ENCODE measurements at places on chromosomes 5 and 9. TPM values are rescaled to one million over a fixed set of nuclear protein-coding genes. Genes with fewer than 3 reads are reported as not detected.

- DNase-seq, result no peak
Measured at GRCh38 chr5:32143617-32144377, 30.3 kb downstream of the GOLPH3 start.

- no peak for DNase-seq
Measured at GRCh38 chr5:9429691-9430215, 116.1 kb downstream of the SEMA5A start.

GRCh38 chr5:133818869-133819600 is 149.4 kb downstream of the C5orf15 start:
- DNase-seq, result peak; percentile 57

GRCh38 chr5:60036192-60036938 is 142.8 kb upstream of the PDE4D start:
- no peak for DNase-seq

DNA sequence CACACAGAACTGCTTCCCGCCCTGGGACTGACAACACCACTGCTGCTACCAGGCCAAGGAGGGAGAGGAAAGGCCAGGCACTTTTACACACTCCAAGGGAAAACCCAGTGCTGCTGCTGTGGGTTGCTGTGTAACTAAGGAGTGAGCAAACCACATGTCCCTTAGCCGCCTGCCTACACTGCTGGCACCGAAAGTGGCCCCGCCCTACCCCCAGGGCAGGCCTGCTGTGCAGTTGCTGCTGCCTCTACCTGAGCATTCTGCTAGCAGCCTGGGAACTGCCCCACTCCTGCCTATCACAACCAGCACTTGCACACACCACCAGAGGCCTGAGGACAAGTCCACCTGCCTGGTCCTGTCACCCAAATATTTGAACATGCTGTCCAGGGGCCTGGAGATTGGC is 740.9 kb downstream of the DTWD2 start:
- no peak for DNase-seq

GRCh38 chr5:174550026-174550425 is 174.4 kb upstream of the MSX2 start:
- DNase-seq, result no peak

- no peak for DNase-seq
Measured at GRCh38 chr5:155872629-155873220, 454.2 kb upstream of the SGCD start.

DNA sequence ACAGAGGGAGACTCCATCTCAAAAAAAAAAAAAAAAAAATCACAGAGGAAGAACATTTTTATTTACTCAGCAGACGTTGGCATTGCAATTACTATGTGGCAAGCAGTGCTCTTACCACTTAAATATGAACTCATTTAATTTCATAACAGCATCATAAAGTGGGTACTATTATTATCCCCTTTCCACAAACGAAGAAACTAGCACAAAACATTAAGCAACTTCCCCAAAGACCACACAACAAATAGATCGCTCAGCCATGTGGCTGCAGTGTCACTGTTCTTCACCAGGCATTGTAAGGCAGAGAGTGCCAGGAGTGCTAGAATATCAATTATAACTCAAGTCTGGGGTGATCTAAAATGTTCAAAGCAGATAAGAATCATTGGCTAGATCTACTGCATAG is 69.8 kb upstream of the PLPP6 start:
- no peak for DNase-seq

DNA sequence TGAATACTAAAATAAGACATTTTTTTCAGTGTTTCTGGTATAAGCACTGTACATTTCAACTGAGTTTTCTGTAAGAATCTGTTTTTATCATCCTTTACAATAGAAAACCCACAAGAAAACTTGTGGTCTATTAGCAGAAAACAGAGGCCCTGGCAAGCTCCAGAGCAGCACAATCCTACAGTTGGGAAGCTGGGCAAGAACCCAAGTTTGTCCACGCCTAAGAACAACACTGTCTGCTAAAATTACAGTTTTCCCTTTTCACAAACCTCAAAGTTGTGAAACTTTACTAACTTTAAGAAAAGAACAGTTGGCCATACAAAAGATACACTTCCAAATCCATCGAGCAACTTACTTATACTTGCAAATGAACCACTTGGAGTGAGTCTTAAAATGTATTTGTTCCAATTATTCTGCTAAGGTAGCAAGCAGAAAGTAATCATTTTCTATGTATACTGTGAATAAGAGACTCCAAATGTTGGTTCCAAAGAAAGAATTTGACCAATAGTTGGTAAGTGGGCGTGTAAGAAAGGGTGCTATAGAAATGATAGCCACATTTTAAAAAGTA is 982.0 kb upstream of the ARRDC3 start:
- no peak for DNase-seq

The MAST4 gene
- 12.9 TPM for total RNA-seq

The GDF9 gene
- 0.30 TPM for total RNA-seq

The PCA3 gene
- not detected for total RNA-seq

The IL31RA gene
- not detected for total RNA-seq

The SPINK6 gene
- not detected for total RNA-seq

The SLC46A2 gene
- not detected for total RNA-seq

The PCDHGC4 gene
- total RNA-seq, result 2.8 TPM
